MG63 (cell line): ENCODE measurements at places on chromosomes 2 and 18.

GRCh38 chr2:184498936-184499335, 99.4 kb upstream of the ZNF804A start:
- no peak for DNase-seq

GRCh38 chr2:170332676-170333402, 154.9 kb downstream of the MYO3B start:
- no peak for DNase-seq

DNA sequence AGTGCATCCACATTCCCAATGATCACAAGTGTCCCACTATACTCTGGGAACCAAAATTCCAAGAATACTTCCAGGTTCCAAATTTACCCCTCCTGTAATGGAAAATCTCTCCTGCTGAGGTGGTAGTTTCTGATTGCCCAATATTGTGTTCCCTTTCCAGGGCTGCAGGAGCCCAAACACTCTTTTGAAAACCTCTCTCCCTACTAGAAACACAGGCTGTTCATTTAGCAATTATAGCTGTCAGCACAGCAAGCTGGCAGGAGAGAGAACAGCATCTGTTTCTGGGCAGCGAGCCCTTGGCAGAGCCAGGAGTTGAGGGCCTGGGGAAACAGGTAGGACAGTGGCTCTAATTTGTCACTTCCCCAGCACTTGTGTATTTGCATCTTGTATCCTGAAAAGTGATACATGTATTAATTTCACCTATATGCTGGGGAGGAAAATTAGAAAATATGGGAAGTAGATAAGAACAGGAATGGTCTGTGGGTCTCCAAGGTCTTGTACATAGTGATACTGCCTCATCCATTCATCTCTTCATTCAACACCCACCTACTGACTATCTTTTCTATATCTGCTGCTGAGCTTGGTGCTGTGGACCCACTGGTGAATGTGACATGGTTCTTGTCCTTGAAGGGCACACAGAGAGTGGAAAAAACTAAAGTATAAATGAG, 16.9 kb upstream of the PAIP2B start:
- no peak for DNase-seq

DNA sequence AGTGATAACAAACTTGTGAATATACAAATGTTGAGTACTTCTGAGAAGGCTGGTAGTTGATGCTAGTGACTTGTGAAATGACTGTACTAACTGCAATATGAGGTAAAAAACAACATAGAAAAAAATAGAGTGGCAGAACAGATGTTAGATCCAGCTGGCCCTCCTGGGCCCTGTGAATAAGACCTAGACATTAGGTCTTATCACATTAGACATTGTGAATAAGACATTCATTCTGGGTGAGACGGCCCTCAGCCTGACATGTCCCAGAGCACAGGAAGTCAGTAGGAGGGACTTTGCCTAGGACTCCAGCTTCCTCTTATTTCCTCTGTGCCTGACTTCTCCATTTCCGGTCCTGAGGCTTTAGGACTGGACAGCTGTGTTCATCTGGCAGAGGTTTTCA, 22.9 kb downstream of the DOK1 start:
- peak; percentile 58 for DNase-seq

- no peak for DNase-seq
These were observed 73.8 kb upstream of the ST8SIA5 start for GRCh38 chr18:46830633-46831032.

- DNase-seq, result peak; percentile 47
These were observed 19.3 kb upstream of the TNFAIP6 start for GRCh38 chr2:151338115-151338514.

- no peak for DNase-seq
These were observed 31.0 kb downstream of the SP100 start for GRCh38 chr2:230447036-230447435.

- no peak for DNase-seq
These were observed 184.2 kb upstream of the HDAC4 start for GRCh38 chr2:239584986-239585385.

GRCh38 chr2:42939411-42940206, 147.2 kb upstream of the HAAO start:
- no peak for DNase-seq
